G401 (cell line): ENCODE measurements at places on chromosomes 16 and 17. TPM values are rescaled to one million over a fixed set of nuclear protein-coding genes. Genes with fewer than 3 reads are reported as not detected.

Gene TEX19
- total RNA-seq: 5.5 and 5.7 TPM in 2 replicates

DNA sequence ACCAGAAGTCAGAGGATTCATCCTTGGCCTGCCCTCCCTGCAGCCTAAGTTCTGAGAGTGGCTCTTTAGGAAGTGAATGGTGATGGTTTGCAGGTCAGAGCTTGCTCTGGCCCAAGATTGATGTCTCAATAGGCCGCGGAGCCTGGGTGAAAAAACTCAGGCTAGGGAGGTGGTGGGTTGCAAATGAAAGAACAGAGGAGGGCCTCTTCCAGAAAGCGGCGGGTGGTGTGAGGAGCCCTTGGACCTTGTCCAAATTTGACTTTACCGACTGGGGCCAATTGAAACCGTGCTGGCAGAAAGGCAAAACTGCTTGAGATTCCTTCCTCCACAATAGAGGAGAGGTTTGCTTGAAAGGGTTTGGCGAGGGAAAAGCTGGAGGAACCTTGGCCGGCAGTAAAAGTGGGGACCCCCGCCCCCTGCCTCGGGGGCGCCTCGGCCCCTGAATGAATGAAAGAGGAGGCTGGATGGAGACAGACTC is 331.3 kb downstream of the SEC14L1 start:
- DNase-seq: peak; percentile 79

- no peak for DNase-seq
Observed at GRCh38 chr17:70254735-70255460, 85.6 kb downstream of the KCNJ2 start.

DNA sequence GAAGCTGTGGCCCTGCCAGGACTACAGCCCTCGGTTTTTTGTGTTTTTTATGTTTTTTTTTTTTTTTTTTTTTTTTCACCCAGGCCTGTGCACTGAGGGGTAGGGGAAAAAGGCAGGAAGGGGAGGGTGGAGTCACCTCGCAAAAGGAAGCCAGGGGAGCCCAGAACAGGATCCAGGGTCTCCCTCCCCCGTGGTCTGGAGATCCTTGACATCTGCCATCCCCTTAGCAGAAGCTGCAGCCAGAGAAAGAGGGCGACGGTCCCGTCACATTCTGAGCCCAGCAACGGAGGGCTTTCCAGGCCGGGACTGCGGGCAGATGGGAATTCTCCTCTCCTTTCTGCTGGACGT is 29.1 kb upstream of the PHOSPHO1 start:
- no peak for DNase-seq

DNA sequence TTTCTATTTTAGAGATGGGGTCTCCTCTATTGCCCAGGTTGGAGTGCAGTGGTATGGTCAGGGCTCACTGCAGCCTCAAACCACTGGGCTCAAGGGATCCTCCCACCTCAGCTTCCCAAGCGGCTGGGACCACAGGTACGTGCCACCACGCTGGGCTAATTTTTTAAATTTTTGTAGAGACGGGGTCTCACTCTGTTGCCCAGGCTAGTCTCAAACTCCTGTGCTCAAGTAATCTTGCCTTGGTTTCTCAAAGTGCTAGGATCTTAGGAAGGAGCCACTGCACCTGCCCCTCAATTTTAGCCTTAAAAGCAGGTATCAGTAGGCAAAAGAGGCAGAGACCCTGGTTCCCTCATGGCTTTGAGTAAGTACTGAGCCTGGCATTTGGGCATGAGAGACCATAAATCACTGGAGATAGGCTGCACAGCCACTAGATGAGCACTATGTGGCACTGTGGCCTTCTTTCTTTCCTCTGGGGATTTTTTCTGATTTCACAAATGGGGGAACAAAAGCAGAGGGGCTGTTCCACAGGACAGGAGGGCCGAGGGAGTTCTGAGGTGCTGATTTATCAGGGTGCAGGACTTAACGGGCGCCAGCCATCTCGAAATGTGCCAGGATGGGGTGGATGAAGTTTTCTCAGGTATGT is 82.2 kb downstream of the PLXDC1 start:
- peak; percentile 66 for DNase-seq

GRCh38 chr16:81293909-81294802 is 20.6 kb upstream of the GAN start:
- DNase-seq: no peak

Gene CD68
- 119 and 129 TPM in 2 replicates for total RNA-seq

DNA sequence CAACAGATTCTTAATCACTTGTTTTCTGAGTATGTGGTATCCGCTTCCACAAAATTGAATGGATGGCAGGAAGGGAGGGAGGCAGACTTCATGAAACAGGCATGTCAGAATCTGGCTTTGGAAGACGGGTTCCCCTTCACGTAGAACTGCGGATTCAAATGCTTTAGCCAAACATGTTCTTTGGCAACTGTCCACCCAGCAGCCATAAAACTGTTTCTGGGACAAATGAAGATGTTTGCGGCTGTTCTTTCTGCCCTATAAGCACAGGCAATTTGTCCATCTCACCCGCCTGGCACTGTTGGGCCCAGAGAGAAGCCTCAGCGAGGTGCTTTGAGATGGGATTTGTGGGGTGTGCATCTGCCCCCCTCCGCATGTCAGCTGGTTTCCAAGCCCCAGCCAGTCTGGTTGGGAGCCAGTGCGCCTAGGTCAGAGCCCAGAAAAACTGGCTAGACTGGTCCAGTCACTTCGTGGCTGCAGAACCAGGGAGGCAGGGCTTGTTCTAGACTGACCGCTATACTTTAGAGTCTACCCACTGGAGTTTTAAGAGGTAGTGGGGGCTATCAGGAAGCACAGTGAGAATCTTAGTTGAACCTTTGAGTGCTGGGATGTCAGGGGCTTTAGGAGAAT is 6.3 kb downstream of the CRHR1 start:
- DNase-seq: peak; percentile 44

GRCh38 chr17:30304778-30305177 is 13.0 kb upstream of the BLMH start:
- DNase-seq: no peak

- no peak for DNase-seq
Observed at GRCh38 chr17:16439811-16440351, 24.5 kb downstream of the TRPV2 start.

GRCh38 chr17:15663176-15663575 is 20.9 kb downstream of the TRIM16 start:
- no peak for DNase-seq

Gene CCL7
- total RNA-seq: not detected in 2 replicates

Gene CMTM2
- not detected in 2 replicates for total RNA-seq

Gene MARVELD3
- total RNA-seq: 3.6 and 4.3 TPM in 2 replicates

GRCh38 chr17:80650751-80651518 is 106.3 kb downstream of the RPTOR start:
- no peak for DNase-seq

Gene ARL16
- total RNA-seq: 64.2 and 77.4 TPM in 2 replicates

DNA sequence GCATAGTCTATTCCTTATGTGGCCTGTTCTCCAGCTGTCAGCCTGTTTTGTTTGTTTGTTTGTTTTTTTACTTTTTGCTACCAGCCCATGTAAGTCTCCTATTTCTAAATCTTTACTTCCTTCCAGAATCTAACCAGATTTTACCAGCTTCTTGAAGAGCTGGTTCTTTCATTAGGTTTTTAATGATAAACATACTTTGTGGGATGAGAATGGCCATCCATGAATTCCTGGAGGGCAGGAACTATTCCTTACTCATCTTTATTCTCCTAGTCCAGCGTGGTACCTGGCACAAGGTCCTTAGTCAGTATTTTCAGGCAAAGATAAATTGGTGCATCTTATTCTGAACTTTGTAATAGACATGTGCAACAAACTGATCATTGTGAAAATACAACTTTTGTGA is 17.3 kb downstream of the RSPRY1 start:
- DNase-seq: no peak

Gene SPN
- 0.37 TPM in 1 of 2 replicates, not detected in the other for total RNA-seq

GRCh38 chr16:66346221-66346620 is 20.3 kb upstream of the CDH5 start:
- no peak for DNase-seq

DNA sequence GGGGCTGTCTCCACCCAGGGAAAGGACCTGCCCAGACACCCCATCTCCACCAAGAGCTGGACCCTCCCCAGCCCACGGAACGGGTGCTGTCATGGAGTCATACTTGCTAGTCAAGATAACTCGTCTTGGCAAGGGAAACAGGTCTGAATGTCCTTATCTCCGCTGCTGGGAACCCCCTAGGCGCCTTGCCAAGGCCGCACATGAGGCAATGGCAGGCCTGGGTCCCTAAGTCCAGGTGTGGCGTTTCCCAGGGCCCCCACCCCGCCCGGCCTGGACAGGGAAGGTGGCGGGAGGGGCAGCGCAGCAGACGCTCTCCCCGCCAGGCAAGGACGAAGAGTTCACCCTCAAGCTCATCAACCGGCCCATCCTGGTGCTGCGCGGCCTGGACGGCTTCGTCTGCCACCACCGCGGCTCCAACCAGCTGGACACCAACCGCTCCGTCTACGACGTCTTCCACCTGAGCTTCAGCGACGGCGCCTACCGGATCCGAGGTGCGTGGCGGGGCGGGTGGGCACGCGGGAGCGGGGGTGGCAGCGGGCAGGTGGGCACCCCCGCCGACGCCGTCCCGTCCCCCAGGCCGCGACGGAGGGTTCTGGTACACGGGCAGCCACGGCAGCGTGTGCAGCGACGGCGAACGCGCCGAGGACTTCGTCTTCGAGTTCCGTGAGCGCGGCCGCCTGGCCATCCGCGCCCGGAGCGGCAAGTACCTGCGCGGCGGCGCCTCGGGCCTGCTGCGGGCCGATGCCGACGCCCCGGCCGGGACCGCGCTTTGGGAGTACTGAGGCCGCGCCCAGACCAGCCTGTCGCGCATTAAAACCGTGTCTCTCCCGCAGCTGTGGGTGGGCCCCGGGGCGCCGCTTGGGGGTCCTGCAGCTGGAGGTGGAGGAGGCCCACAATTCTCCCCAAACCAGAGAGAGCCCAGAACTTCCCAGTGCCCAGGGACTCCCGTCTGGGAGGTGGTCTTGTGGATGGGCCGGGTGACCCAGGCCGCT is 8.4 kb downstream of the FSCN2 start:
- DNase-seq: no peak

DNA sequence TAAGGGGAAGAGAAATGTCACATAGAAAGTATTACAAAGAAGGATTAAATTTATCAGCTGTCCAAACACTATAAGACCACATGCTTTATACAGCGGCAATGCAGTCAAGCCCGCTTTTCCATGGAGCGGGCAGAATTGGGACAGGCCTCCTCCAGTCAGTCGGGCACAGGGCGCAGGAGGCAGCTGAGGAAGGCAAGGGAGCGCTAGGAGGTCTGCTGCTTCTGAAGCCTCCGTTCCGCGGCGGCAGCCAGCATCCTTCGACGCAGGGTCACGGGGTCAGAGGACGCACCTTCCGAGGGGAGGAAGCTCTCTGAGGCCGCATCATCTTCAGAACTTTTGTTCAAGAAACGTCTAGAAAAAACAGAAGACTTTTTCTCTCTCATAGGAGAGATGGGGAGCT is 62.6 kb downstream of the AMFR start:
- no peak for DNase-seq

DNA sequence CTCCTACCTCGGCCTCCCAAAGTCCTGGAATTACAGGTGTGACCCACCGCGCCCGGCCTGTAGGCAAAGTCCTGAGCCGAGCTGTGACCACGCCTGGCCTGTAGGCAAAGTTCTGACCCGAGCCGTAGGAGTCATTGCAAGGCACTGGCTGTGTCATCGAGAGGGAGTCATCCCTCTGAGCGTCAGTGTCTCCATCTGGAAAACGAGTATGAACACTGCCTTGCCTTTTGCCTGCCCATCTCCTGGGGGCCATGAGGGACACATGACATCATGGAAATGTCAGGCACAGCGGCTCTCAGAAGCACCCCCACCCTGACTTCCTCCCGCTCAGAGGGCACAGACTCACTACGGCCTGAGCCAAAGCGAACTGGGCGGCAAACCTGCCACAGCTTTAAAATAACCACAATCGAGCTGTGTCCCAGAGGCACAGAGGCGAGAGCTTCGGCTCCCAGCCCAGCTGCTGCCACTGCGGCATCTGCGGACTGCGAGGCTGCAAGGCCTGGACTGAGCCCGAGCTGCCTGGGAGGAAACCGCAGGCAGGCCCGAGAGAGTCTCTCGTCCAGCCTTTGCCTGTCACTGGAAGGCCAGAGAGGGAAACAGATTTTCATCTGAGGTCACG is 50.8 kb downstream of the RPH3AL start:
- no peak for DNase-seq

DNA sequence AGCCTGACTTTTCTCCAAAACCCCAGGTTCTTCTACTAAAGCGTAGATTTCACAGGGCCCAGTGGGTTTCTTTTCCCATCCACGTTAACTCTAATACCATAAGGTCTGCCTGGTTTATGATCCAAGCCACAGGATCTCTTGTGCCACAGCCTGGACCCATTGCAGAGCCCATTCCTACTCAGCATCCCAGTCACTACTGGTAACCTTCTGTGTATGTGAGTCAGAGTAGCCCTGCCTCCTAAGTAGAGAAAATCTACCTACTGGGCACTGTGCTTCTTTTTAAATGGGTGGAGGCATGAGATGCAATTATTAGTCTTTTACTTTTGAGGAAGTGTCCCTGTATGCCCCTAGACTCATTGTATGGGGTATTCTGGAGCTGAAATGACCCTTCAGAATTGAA is 13.5 kb downstream of the CCL11 start:
- DNase-seq: no peak

Gene DLX3
- 6.3 and 11.2 TPM in 2 replicates for total RNA-seq

DNA sequence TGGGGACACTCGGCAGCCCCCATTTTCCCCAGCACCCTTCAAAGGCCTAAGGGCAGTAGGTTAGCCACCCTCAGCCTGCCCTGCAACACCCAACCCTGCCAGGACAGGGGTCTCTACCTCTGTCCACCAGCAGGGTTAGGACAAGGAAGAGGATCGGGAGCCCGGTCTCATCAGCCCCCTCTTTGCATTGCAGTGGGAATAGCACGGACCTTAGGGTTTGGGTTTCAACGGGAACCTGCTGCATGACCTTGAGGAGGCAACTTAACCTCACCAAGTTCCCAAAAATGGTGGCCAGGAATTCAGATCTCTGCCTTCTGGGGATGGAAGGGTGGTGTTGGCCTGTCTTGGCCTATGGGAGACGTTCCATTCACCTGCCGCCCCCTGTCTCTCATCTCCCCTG is 20.2 kb upstream of the SPPL2C start:
- DNase-seq: no peak

Gene NRN1L
- total RNA-seq: not detected in 2 replicates

Gene TBC1D3K
- 0.43 and 1.1 TPM in 2 replicates for total RNA-seq

DNA sequence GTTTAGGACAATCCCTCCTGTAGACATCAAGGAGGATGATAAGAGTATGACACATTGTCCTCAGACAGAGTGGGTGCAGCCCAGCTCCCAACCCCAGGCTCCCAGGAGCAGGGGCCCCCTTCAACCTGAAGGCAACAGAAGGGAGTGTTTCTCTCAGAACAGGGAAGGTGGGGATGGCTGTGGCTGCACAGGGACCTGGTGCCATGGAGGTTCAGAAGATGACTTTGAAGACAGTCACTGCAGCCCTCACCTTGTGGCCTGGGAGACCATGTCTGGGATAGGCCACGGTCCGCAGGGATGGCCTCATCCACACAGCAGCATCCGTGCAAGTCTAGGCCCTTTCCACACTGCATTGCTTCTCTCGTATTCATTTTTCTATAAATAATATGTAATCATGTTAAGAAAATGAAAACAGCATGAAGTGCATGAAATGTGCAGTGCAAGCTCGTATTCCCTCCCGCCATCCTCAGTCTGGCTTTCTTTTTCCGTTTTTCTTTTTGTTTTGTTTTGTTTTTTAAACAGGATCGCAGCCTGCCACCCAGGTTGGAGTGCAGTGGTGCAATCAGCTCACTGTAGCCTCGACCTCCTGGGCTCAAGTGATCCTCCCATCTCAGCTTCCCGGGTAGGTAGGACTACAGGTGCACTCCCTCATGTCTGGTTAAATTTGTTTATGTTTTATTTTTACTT is 71.1 kb downstream of the METRNL start:
- DNase-seq: no peak

Gene AANAT
- total RNA-seq: not detected in 2 replicates
